ENCODE measurements at places on chromosomes 2 and 18.

- no peak for DNase-seq
Observed at GRCh38 chr2:229409751-229410181, 138.7 kb upstream of the PID1 start.

- no peak for DNase-seq
Observed at GRCh38 chr2:3600256-3600855, 5.4 kb downstream of the COLEC11 start.

DNA sequence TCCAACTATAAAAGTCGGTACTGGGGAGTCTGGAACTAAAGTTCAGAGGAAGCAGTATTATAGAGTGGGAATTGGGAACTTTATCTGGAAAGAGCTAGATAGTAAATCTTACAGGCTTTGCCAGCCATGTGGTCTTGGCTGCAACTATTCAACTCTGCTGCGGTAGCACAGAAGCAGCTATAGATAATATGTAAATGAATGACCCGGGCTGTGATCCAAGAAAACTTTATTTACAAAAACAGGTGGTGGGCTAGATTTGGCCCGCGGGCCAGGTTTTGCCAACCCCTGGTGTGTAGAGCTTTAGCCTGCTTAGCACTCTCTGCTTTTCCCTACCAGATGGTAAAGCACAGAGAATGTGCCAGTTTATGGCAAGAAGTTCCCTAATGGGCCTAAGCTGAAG, 70.8 kb downstream of the TNP1 start:
- no peak for DNase-seq

DNA sequence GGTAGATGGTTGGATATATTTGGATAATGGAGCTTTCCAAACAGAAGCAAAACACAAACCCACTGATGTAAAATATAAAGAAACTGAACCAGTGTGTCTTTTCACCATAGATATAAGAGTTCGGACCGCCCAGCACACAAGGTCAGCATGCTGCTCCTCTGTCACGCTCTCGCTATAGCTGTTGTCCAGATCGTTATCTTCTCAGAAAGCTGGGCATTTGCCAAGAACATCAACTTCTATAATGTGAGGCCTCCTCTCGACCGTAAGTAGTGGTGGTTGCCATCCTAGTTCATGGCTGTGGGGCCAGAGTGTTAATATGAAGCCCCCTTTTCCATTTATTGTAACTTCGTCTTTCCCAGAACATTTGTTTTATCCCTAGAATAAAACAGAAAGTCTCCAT, 125.2 kb upstream of the LYPD6 start:
- no peak for DNase-seq

DNA sequence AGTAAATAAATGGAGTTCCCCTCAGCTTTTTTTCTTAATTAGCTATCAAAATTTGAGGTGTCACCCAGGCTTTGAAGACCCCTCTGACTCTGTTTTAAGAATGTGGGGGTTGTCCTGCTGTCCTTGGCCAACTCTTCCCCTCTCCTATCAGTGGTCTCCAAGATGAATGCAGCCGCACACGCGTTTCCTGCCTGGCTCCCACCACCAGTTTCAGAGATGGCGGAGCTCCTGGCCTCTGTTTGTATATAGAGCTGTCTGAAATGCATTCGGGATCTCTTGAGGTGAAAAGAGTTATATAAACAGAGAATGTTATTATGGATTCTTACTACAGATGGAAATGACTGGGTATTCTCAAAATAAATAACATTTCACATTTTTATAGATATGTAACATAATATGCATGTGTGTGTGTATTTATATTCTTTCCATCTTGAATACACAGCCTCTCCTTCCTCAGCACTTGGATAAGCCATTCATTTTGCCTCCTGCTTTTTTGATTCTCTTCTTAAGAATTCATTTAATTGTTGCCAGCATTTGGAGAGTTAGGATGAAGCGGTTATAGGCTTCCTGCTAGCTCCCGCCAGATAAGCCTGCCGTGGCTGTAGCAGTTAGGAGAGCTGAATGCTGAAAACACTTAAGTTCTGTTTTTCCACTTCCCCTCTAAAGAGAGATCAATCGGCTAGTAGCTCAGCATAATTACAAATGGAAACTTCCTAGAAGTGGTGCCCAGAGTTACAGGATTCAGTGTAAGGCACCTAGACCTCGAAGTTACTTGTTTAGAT, 659.3 kb upstream of the FANCL start:
- no peak for DNase-seq

DNA sequence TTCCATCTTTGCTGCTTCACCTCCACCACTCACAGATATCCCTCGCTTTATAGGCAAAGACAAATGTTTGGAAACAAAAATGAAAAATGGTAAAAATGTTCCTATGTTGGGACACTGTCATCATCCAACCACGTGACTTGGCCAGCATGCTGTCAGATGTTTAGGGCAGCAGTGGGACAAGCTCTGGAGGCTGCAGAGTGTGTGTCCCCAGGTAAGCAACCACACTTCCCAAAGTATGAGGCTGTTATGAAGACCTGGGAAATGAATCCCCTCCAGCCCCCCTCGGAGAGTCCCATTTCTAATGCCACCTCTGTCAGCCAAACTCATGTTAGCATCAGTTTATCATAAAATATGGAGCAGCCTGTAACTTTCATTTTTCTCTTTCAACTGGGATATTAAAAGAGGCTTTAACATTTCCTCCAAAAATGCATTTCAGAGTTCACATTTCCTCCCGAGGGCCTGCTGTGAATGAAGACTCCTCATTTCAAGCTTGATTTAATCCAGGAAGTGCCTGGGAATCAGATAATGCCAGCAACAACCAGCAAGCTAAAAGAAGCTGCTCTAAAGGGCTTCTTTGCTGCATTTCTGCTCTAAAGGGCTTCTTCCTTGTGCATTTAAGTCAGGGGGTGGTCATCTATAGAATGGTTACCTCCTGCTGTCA, 66.2 kb downstream of the APOB start:
- DNase-seq = no peak

GRCh38 chr18:76126327-76126726, 368.7 kb downstream of the ZNF516 start:
- no peak for DNase-seq

DNA sequence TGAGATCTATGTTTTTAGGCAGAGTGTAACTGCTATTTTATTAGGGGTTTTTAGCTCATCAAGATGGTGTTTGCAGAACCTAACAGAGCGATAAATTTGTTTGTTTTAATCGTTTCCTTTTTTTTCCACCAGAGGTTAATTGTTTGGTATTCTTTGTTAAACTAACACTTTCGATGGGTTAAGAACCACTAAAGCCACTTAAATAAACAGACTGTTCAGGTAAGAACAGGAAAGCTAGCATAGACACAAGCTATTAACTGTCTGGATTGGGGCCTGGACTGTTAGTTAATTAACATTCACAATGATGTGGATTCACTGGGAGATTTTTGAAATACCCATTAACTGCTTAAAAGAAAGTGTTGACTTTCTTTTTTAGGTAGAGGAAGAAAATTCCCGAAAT, 209.0 kb upstream of the COPS8 start:
- no peak for DNase-seq

DNA sequence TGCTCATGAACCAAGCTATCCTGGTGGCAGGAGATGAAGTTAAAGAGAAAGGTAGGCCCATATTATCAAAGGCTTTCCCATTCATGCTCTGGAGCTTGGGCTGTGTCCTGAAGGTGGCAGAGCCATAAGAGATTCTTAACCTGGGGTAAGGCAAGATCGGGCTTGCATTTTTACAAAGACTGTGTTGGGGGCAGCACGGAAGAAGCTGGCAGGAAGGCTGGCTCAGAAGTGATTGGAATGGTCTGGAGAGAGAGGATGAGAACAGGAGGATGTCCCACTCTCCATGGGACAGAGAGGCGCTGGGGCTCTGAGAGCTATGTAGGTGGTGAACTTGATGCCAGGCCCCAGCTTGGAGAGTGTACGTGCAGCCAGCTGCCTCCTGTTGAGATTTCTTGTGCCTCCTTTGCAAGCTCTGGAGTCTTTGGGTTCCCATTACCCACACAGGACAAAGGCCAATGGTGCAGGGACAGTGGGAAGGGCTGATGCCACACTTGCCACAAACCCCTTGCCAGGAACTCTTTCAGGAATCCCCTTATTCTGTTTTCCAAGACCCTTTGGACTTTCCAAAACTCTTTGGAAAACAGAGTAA, 40.6 kb upstream of the FZD5 start:
- no peak for DNase-seq

GRCh38 chr2:98300141-98300874, 45.9 kb upstream of the CNGA3 start:
- DNase-seq = no peak

DNA sequence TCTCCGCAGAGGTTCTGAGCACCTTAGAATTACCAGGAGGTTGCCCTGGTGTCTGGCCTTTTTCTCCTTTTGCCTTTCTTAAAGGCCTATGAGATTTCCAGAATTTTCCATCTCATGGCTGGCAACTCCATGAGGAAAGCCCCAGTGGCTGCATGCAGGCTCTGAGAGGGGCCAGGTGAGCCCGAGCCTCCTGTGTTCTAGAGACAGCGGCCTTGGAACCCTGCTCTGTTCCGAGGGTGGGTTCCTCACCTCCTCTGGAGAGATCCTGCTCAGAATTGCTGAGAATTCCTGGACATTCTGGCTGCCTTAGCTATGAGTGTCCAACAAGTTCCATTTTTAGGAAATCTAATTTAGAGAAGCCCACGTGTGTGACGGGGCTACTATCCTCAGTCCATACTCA, 35.7 kb upstream of the HPCAL1 start:
- DNase-seq = no peak

GRCh38 chr2:240925568-240926515, 19.7 kb downstream of the CROCC2 start:
- DNase-seq = no peak

GRCh38 chr2:23604731-23605130, 219.8 kb downstream of the KLHL29 start:
- DNase-seq = no peak

DNA sequence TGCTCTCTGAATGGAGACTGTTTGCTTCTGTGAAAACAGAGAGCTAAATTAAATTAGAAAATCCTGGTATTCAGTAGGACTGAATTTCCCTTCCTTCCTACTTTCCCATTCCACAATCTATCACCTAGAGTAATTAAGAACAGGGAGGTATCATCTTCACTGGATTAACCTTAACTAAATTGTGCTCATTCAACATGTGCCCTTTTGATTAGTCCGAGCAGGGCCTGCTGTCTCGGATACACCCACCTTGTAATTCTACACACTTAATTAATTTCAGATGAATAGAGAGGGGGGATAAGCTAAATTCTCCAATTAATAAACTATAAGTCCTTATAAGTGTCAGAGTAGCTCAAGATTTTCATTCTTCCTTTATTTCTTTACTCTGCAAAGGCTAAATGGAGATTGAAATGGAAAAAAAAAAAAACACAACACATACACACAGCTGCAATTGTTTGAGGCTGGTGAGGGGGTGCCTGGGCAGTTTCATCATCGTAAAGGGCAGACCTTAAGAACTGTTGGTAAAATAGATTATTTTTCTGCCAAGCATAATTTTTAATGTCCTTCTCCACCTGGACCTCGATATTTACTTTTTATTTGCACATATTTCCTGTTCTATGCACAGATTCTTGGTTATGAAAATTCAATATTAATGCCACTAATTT, 157.1 kb upstream of the SIX2 start:
- DNase-seq = no peak

DNA sequence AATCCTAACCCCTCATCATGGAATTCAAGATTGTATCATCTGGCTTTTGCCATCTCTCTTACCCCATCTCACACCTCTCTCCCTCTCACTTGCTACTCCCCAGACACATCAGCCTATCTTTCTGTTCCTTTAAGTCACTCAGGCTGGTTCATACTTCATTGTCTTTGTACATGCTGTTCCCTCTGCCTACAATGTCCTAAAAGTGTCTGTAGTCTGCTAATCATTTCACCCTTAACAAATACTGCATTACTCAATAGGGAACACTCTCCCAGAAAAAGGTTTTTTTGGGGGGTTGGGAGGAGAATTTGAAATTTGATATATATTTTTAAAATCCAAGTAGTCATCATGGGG, 146.2 kb upstream of the KLF7 start:
- DNase-seq = no peak

DNA sequence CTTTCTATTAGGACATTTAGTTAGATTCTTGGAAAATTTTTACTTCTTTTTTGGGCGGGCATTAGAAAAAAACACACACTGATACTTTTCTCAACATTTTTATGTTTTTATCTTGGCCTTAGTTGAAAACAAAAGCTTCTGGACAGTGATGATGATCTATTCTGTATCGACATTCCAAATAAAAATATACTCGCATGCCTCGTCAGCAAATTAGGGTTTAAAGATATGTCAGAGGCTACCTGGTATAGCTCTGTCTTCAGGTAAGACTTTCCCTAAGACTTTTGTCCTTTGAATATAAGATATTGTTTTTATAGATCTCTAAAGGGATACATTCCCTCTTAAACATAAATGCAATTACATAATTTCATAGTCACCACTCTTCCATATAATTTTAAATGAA, 816.8 kb downstream of the LRP1B start:
- no peak for DNase-seq

GRCh38 chr18:57792631-57793301, 10.3 kb downstream of the ATP8B1 start:
- no peak for DNase-seq

- no peak for DNase-seq
Observed at GRCh38 chr2:3082705-3083104, 294.9 kb downstream of the EIPR1 start.

DNA sequence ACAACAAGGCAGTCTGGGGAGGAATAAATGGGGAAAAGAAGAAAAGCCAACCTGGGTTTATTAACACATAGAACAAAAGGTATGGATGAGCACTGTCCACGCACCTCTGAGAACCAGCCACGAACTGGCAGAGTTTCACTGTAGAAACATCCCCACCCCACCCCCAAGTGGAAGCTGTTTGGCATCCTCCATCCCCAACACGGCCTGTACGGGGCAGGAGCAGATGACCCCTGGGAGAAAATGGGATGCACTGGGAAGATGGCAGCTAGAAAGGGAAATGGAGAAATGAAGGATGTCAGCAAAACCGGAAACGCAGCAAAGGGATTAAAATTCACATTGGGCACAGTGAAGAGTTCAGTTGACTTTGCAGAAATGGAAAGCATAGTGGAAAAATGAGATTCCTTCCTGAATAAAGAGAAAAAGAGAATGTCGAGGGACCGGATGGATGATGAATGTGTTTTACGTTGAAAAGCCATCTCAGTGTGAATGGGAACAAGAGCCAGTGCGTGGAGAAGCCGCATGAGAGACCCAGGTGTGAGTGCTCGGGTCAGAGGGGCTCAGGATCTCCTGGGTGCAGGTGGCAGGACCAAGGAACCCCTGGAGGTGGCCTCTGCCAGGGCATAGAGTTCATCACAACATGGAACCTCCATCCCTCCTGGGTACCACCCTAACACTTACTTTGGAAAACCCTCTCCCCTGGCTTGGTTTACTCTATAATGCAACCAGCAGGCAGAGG, 247.0 kb downstream of the ALPK2 start:
- no peak for DNase-seq

GRCh38 chr2:54543733-54544396, 87.7 kb downstream of the SPTBN1 start:
- no peak for DNase-seq

- no peak for DNase-seq
Observed at GRCh38 chr2:204453730-204454167, 91.5 kb upstream of the PARD3B start.
